Fibroblast of skin of left biceps (primary cell): ENCODE measurements at places on chromosomes 4 and X.

GRCh38 chr4:87068583-87069021 lies 133.8 kb downstream of the AFF1 start:
- DNase-seq = no peak

DNA sequence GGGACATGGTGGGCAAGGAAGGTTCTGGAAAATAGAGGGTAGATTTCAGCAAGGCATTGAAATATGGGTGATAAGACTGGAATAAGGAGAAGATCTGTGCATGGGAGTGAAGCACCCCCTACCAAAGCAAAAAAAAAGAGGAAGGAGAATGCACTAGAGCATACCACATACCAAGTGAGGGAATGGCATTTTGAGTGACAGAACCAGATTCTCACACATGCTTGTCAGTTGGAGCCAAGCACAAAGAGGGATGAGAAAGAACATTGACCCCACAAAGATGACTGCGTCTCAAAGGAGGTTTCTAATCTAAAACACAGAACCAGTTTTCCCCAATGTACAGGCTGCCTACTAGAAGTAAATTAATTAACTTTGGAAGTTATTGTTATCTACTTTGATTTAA lies 140.3 kb upstream of the SMAD1 start:
- no peak for DNase-seq

GRCh38 chr4:187962926-187963325 lies 32.6 kb upstream of the ZFP42 start:
- no peak for DNase-seq

GRCh38 chrX:155215443-155216178 lies 649 bp upstream of the VBP1 start:
- DNase-seq = no peak

DNA sequence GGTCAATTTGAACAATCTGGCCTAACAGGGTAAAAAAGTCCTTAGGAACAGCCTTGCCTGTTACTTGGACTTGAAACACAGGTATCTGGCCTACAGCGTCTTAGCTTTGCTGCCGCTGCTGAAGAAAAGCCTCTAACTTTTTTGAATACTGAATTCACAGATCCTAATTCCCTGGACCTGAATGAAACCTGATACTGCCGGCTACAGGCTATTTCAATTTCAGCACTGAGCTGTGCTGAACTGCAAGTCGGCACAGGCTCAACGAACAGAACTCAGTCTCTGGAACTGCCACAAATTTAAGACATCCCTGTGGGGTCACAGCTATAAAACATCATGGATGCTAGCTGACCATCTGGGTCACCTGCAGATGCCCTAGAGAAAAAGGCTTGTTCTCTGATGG lies 7.2 kb downstream of the NR0B1 start:
- DNase-seq = no peak

DNA sequence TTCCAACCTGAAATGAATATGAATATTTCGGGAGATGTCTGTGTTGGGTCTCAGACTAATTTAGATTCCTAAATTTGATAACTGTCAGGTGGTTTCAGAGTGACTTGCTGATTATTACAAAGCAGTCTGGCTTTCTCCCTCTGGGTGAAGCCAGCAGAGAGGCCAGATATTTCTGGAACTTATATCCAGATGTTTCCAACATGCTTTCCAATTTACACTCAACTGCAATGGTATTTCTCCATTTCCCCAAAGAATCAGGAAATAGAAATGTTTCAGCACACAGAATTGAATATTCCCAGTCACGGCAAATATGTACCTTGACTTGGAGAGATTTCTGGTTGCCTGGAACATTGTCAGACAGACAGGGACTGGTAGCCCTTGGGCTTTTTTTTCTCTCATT lies 48.5 kb upstream of the EGFL6 start:
- peak; percentile 64 for DNase-seq

- no peak for DNase-seq
Measured at GRCh38 chrX:101009090-101009489, 39.6 kb downstream of the ARL13A start.

- no peak for DNase-seq
Measured at GRCh38 chr4:166846939-166847338, 387.4 kb downstream of the SPOCK3 start.

DNA sequence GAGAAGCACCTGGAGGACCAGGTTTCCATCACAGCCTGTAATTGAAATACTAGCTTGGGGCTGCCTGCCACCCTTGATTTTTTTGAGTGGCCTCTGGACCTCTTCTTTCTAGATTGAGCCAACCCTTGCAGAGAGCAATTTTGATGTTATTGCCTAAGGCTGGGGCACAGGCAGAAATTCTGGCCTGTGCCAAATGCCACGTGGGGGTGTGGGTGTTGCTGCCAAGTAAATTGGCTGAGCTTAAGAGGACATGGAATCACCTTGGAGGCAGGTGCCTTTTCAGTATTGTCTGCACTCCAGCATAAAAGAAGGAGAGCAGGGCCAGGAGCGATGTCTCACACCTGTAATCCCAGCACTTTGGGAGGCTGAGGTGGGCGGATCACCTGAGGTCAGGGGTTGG lies 286.1 kb upstream of the PRPS2 start:
- no peak for DNase-seq

DNA sequence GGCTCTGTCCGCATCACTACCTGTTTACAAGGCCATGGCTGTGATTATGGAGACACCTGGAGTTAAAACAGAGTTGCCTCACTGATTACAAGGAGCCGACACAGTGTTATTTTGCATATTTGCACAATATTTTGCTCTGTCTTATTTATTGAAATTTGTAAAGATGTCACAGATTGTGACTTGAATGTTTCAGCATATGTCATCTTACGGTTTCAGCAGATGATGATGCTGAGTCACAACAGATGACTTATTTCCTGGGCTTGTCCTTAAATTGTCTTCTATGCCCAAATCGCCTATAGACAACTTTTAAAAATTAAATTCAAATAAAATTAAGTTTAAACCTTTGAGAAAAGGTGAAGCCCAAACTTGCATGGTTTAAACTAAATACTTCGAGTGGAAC lies 87.1 kb upstream of the INPP4B start:
- no peak for DNase-seq

DNA sequence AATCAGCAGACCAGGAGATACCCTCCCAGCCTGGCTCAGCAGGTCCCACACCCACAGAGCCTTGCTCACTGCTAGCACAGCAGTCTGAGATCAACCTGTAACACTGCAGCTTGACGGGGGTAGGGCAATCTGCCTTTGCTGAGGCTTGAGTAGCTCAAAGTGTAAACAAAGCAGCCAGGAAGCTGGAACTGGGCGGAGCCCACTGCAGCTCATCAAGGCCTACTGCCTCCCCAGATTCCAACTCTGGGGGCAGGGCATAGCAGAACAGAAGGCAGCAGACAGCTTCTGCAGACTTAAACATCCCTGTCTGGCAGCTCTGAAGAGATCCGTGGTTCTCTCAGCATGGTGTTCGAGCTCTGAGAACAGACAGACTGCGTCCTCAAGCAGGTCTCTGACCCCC lies 15.1 kb upstream of the GABRA2 start:
- DNase-seq = no peak

DNA sequence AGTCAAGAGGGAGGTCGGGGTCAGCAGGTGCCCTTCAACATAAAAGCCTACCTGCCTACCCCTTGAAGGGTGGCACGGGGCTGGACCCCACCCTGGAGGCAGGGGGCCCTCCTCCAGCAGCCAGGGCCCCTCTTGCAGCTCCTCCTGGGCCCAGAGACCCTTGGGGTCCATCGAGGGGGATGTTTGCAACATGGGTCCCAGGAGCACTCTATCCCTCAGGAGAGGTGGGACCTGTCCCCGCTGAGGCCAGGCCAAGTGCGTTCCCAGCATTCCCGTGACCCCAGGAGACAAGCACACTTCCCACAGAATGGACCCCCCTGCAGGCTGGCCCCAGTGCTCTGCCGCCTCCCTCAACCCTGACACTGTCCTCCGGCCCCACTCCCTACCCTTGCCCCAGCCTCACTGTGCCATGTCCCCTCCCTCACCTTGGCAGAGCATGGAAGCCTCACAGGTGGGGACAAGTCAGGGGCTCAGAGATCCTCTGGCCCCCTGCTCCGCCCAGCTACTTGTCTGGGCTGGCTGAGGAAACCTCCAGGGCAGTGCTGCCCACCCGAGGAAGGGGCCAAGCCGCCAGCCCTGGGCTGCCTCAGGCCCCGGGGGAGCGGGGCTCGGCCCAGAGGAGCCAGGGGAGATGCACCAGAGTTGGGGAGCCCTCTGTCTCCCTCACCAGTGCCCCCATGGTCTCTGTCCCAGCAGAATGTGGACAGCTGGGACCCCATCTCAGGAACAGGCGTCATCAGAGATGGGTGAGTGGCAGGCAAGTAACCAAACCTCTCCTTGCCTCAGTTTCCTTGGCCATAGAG lies 2.2 kb downstream of the MXD4 start:
- no peak for DNase-seq

DNA sequence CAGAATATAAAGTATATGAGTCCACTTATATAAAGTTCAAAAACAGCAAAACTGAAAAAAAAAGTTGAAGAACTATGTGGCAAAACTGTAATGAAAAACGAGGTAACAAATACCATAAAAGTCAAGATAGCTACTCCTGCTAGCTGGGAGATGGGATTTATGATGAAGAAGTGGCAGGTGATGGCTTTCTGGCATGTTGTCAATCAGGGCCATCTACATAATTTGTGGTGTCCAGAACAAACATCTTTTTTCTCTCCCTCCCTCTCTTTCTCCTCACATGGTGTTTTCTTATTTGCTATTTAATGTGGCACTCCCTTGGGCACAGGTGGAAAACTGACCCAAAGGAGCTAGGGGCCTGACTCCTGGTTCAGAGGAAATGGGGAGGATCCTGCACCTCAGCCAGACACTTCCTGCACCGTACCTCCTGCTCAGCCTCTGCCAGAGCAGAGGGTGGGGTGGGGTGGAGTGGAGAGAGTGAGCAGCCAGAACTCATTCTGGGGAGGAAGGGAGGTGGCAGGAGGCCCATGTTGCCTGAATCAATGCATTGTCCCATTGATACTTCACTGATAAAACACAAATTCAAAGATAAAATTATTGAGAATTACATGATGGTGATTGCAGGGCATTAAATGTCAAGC lies 5.3 kb upstream of the SAP30 start:
- DNase-seq = no peak

GRCh38 chrX:66028936-66029335 lies 10.9 kb downstream of the VSIG4 start:
- no peak for DNase-seq

GRCh38 chrX:35700121-35700520 lies 98.0 kb upstream of the MAGEB16 start:
- DNase-seq = no peak

DNA sequence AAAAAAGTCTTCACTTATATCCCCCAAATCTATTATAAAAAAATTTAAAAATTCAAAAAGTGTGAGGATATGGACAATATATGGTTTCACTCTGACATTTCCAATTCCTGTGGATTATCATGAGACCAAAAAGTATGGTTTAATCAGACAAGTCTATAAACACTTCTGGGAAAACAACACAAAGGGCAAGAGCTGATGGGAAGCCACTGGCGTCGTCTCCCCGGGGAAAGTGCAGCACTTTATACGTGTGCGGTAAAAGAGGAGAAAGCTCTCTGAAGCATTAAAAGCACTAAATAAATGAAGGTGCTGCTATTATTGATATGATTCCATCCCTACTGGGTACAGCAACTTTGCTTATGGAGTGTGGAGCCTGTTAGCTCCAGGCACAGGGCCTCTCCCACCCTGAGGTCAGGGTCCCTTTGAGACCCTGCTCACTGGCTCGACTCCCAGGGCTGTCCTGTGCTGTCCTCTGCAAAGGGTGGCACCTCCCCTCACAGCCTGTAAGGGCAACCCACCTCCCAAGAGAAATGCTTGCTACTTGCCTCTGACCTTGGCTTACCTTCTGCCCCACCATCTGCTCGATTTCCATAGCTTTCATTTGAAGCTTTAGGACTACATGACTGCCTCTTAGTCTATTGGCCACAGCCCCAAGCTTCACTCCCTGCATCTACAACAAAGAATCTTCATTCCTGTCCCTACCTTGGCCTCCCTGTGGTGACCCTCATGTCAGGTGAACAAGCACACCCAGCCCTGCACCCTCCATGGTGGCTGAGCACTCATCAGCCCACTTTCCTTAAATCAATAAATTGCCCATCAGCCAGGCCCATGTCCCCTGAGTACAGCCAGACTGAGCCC lies 248.6 kb downstream of the HNRNPD start:
- no peak for DNase-seq

DNA sequence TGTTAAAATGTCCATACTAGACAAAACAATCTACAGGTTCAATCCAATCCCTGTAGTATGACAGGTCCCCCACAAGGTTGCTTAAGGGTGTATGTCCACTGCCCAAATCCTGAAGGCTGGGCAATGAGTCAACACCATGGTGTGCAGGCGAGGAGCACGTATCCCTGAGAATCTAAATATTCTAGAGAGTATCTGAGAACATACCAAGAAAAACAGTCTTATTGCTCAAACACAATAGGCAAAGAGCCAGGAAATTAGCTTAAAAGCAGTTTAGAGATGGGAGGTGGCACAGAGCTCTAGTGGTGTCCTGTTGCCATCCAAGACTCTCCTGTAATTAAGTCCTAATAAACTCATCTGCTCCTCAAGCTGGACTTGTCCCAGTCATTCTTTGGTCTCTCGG lies 37.0 kb downstream of the RCHY1 start:
- no peak for DNase-seq

DNA sequence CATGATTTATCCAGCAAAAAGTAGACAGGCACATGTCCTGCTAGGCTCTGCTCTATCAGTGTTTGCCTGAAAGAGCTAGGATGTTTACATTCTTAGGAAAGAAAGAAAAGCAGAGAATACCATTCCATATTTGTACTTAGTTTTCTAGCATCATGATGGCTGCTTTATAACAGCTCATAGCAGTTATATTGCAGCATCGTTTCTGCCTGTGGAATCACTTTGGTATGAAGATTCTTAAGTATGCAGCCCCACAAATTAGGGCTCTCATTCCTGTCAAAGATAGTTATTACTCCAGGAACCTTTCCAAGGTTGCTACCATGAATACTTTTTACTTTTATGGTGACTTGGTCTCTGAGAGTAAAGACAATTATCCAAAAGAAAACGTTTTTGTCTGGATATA lies 119.0 kb upstream of the MYOZ2 start:
- peak; percentile 88 for DNase-seq

DNA sequence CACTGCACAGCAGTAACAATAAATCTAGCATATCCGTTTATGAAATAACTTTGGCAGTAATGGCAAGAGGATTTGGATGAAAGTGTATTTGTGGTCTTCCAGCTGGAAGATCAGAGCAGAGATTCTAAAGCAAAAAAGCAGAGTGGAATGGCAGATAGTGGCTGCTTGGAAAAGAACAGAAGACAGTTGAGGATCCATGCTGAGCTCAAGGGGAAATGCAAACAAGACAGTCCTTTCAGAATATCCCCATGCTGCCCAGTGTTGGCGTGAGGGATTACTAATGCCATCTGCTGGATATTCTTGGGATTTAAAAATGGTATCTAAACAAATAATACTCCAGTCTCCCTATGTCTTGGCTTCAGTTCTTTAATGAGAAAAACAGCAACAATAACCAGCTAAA lies 629.1 kb upstream of the ATOH1 start:
- DNase-seq = peak; percentile 9

GRCh38 chr4:3329887-3330286 lies 37.1 kb downstream of the RGS12 start:
- DNase-seq = no peak

DNA sequence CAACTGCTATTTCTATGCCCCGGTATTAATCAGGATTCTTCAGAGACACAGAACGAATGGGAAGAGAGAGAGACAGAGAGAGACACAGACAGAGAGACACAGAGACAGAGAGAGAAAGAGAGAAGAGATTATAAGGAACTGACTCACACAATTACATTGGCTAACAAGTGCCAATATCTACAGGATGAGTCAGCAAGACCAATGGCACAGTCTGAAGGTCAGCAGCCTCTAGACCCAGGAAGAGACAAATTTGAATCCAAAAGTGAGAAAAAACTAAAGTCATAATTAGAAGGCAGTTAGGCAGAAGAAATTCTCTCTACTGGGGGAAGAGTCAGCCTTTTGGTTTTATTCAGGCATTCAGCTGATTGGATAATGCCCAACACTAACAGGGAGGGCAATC lies 187.3 kb downstream of the MAB21L2 start:
- peak; percentile 3 for DNase-seq
